Uterus (tissue), 4 donors: ENCODE measurements at places on chromosomes 7 and 10. TPM values are rescaled to one million over a fixed set of nuclear protein-coding genes. Genes with fewer than 3 reads are reported as not detected.

Gene CAV1
- 268 TPM for total RNA-seq

Gene TACR2
- total RNA-seq = 0.28 TPM

- H3K27ac ChIP-seq = no peak overlapping the region
- H3K27me3 ChIP-seq = no peaks in the 10 kb centered on the region
Measured at GRCh38 chr10:48947690-48948469, 8.2 kb upstream of the LRRC18 start.

Gene BEND7
- total RNA-seq = 3.3 TPM

DNA sequence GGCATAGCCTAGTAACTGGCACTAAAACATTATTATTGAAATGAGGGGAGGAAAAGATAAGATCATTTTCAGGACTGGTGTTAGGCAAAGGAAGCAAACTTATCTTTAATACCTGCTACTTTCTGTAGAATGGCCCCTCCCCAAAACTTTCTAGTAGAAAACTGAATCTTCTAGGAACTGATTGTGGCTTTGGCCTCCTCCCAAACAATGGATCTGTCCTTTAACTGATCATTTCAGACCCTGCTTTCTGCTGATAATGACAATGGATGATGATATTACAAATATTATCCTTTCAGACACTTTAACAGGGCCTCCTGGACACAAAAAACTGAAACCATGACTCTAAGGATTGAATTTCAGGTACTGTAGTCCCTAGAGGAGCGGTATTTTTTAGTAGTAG is 55.1 kb downstream of the EZH2 start:
- no peak overlapping the region for H3K27ac ChIP-seq
- H3K4me1 ChIP-seq = no peaks in the 10 kb centered on the region
- DNase-seq = no peak
- no peak overlapping the region for H3K4me3 ChIP-seq

- no peaks in the 10 kb centered on the region for H3K36me3 ChIP-seq
- H3K27me3 ChIP-seq = no peaks in the 10 kb centered on the region
- H3K27ac ChIP-seq = peak overlapping the region; percentile 51
- H3K4me1 ChIP-seq = no peaks in the 10 kb centered on the region
- DNase-seq = no peak
- H3K4me3 ChIP-seq = no peak overlapping the region
Measured at GRCh38 chr7:88046839-88047573, 113.0 kb downstream of the ADAM22 start.

- DNase-seq = no peak
- H3K27ac ChIP-seq = no peak overlapping the region
- no peaks in the 10 kb centered on the region for H3K36me3 ChIP-seq
- H3K4me1 ChIP-seq = no peaks in the 10 kb centered on the region
Measured at GRCh38 chr10:50416881-50417280, 165.6 kb upstream of the ASAH2 start.

- no peaks in the 10 kb centered on the region for H3K36me3 ChIP-seq
- H3K27me3 ChIP-seq = no peaks in the 10 kb centered on the region
- H3K27ac ChIP-seq = no peak overlapping the region
Measured at GRCh38 chr10:11024596-11024995, 6.9 kb downstream of the CELF2 start.

Gene C10orf71
- not detected for total RNA-seq

Gene NAT16
- total RNA-seq = not detected

DNA sequence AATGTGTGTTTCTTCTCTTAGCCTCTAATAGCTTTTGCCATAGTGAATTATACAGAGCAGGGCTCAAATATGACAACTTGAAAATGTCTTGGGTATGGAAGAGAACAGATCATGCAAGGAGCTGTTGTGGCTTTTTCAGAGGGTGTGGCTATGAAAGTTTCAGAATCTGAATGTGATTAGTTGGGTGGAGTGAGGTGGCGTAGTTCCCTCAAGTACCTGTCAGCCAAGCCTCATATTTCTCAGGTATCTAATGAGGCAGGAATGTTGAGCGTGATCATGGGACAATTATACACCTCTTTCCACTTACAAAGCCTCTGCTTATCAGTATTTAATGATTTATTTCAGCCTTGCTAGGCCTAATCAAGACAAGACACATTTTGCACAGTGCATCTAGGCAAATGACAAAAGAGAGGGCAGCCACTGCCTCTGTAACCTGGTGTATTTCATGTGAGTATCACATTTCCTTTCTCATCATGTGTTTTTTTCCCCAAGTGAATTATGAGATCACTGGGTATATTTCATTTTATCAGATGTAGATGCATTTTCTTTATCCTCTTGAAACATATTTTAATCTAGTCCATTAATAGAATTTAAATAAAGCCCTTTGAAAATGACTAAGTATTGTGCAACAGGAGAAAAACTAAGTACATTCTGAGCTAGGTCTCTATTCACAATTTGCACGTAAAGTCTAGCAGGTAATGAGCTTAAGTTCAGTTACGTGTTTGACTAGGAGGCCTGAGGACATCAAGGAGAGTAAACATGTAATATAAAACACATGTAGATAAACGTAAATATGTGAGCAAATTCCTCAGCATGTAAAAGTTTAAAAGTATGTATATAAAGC is 644.4 kb upstream of the IGFBP3 start:
- H3K27me3 ChIP-seq = no peaks in the 10 kb centered on the region
- DNase-seq = no peak
- no peaks in the 10 kb centered on the region for H3K36me3 ChIP-seq
- H3K27ac ChIP-seq = no peak overlapping the region
- no peaks in the 10 kb centered on the region for H3K4me1 ChIP-seq
- no peak overlapping the region for H3K4me3 ChIP-seq

Gene GJD4
- not detected for total RNA-seq

- no peaks in the 10 kb centered on the region for H3K4me1 ChIP-seq
- H3K36me3 ChIP-seq = no peaks in the 10 kb centered on the region
- no peaks in the 10 kb centered on the region for H3K27me3 ChIP-seq
Measured at GRCh38 chr7:17580141-17580540, 281.7 kb downstream of the AHR start.

DNA sequence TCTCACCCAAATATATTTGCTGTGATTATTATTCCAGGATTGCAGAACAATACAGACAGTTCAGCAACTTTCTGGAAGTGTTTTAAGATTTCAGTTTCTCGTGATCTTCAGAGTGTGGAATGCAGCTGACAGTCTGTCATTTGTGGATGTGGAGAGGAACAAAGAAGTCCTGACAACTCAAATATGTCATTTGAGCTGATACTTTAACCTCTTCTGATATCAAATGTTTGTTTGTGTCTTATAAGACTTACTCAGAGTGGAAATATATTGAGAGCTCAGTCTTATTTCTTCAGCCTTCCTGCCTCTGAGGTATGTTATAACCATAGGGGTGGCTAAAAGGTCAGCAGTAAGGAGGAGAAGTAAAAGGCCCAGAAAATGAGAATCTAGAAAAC is 96.4 kb downstream of the OSBPL3 start:
- no peaks in the 10 kb centered on the region for H3K27me3 ChIP-seq
- no peak overlapping the region for H3K4me3 ChIP-seq
- no peak overlapping the region for H3K27ac ChIP-seq
- H3K4me1 ChIP-seq = no peaks in the 10 kb centered on the region

GRCh38 chr7:70352088-70352487 is 753.8 kb downstream of the AUTS2 start:
- H3K4me3 ChIP-seq = no peak overlapping the region
- no peaks in the 10 kb centered on the region for H3K4me1 ChIP-seq
- H3K27ac ChIP-seq = no peak overlapping the region
- H3K36me3 ChIP-seq = no peaks in the 10 kb centered on the region

- no peaks in the 10 kb centered on the region for H3K4me1 ChIP-seq
- no peak for DNase-seq
- H3K27ac ChIP-seq = no peak overlapping the region
- no peaks in the 10 kb centered on the region for H3K36me3 ChIP-seq
- H3K27me3 ChIP-seq = no peaks in the 10 kb centered on the region
- H3K4me3 ChIP-seq = no peak overlapping the region
Measured at GRCh38 chr7:110803602-110804143, 287.3 kb upstream of the LRRN3 start.

DNA sequence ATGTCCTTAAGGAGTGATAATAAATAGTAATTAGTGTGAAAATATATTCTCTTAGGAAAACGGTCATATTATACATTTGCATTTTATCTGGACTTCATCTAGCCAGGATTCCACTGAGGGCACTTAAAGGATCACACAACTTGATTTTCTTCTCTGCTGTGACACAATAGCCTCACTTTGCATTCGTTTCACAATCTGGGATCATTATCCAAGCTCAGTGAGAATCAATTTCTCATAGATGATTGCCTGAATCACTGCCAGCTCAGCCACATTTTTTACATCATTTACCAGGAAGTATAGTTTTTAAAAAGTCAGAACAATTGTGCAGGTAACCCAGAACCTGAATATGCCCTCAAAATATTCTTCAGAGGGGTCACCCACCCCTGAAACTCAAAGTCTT is 68.9 kb downstream of the PTPRZ1 start:
- DNase-seq = no peak
- no peaks in the 10 kb centered on the region for H3K4me1 ChIP-seq
- H3K4me3 ChIP-seq = no peak overlapping the region

- H3K27ac ChIP-seq = peak overlapping the region; percentile 6
- H3K4me1 ChIP-seq = no peaks in the 10 kb centered on the region
- no peak for DNase-seq
- H3K27me3 ChIP-seq = no peaks in the 10 kb centered on the region
Measured at GRCh38 chr7:76372984-76373833, 14.4 kb upstream of the YWHAG start.
